ENCODE measurements at places on chromosomes 1 and 21. TPM values are rescaled to one million over a fixed set of nuclear protein-coding genes. Genes with fewer than 3 reads are reported as not detected.

The TACSTD2 gene
- total RNA-seq: not detected

The DPYD gene
- 10.0 TPM for total RNA-seq

The GREM2 gene
- 0.75 TPM for total RNA-seq

The AMPD1 gene
- 65.4 TPM for total RNA-seq

DNA sequence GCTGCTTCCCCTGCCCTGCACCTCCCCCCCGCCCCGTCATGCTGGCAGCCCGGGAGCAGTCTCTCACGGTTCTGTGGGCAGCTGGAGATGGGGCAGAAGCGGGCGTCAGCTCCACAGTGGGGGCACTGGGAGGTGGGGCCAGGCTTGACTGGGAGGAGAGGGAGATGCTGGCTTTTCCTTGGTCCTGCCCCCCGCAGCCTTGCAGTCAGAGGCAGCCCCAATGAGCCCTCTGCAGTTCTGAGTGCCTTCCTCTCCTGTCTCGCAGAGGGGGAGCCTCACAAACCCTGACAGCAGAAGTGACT is 21.7 kb downstream of the ARHGEF10L start:
- H3K27me3 ChIP-seq: no peaks in the 10 kb centered on the region
- H3K4me3 ChIP-seq: no peak overlapping the region
- peak overlapping the region; percentile 85 for H3K27ac ChIP-seq
- no peaks in the 10 kb centered on the region for H3K36me3 ChIP-seq
- DNase-seq: no peak
- peaks cover 49% of the 10 kb centered on the region for H3K4me1 ChIP-seq

- no peaks in the 10 kb centered on the region for H3K36me3 ChIP-seq
- H3K27ac ChIP-seq: no peak overlapping the region
- H3K4me1 ChIP-seq: no peaks in the 10 kb centered on the region
- no peak for DNase-seq
These were observed 106.3 kb downstream of the SETD4 start for GRCh38 chr21:35954066-35954465.

DNA sequence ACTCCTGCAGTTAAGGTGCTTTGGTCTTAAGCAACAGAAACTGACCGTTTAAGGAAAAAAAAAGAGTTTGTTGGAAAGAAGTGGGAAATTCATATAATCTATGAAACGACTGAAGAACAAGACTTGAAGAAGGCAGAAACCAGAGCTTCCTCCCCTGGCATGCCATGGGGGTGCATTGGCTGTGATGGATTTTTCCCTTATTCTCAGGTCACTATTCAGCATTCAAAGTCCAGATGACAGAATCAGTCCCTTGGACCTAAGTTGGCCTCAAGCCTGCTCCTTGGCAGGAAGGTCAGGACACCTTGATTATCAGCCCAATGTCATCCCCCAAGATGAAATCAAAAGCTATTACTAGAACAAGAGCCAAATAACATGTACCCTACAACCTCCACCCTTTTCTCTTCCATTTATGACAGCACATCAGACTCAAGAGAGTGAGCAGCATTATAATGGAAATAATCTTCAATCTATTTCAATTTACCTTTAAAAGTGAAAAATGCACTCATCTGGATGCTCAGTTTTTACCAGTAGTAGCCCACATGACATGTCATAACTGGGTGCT is 15.8 kb upstream of the TMEM9 start:
- no peaks in the 10 kb centered on the region for H3K36me3 ChIP-seq
- no peak for DNase-seq
- H3K4me1 ChIP-seq: peaks cover 34% of the 10 kb centered on the region
- H3K27ac ChIP-seq: peak overlapping the region; percentile 98

DNA sequence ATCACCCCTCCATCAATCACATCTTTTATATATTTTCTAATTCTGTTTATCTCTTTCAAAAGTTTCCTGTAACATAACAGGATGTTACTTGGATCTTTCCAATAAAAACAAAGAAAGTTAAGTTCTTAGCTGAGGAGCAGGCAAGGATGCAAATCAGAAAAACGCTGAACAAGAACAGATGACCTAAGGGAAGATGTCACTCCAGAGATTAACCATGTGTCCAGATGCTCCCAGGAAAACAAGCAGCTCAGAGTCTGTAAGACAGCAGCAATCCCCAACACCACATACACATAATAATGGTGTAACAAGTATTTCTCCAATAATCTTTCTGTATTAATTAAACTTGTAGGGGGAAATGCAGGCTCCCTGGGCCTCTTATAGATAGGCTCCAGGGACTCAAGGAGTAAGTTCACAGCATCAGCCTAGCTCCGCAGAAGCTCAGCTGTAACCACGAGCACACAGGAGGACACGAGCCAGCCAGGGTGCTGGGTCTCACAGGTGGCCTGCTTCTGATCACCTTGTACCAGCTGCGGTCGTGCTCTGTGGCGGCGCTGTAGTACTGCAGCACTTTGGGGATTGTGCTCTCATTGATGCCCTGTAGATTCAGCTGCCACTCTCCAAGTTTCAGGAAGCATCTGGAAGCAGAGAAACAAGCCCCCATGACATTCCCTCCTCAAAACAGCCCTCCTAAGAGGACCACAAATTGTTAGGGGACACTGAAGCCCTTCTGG is 33.1 kb upstream of the EXOSC10 start:
- H3K4me3 ChIP-seq: no peak overlapping the region
- peak overlapping the region; percentile 68 for H3K27ac ChIP-seq
- DNase-seq: no peak
- peaks cover 91% of the 10 kb centered on the region for H3K36me3 ChIP-seq

DNA sequence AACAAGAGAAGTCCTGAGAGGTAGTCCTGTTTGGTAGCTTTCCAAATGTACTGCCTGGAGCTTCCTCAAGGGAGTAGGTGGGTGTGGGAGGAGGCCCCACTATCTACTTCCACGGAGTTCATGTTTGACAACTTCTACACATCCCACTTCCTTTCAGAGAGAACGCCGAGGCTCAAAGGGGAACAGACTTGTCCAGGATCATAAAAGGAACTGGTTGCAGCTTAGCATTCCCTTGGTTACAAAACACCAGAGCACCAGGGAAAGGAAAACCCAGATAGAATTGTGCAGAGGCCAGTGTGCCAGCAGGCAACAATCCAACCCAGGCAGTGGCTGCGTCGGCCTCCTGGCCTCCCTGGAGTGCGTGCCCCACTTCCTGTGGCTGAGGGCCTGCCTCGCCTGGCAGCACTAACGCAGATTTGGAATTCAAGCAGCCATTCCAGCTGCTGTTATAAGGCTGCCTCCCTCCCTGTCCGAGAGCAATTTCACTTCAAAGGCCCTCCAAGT is 4.2 kb upstream of the RAP1GAP start:
- H3K4me3 ChIP-seq: no peak overlapping the region
- H3K27ac ChIP-seq: no peak overlapping the region
- H3K4me1 ChIP-seq: peaks cover 31% of the 10 kb centered on the region
- H3K27me3 ChIP-seq: peaks cover 27% of the 10 kb centered on the region
- DNase-seq: no peak

- H3K36me3 ChIP-seq: no peaks in the 10 kb centered on the region
- no peaks in the 10 kb centered on the region for H3K27me3 ChIP-seq
- H3K27ac ChIP-seq: peak overlapping the region; percentile 100
- peak overlapping the region; percentile 66 for H3K4me3 ChIP-seq
These were observed 28.1 kb downstream of the AHDC1 start for GRCh38 chr1:27575840-27576331.

- no peak for DNase-seq
These were observed 32.4 kb upstream of the MAB21L3 start for GRCh38 chr1:116078699-116079223.

GRCh38 chr21:29704719-29705118 is 235.1 kb downstream of the GRIK1 start:
- H3K27me3 ChIP-seq: no peaks in the 10 kb centered on the region
- no peak for DNase-seq
- H3K4me3 ChIP-seq: no peak overlapping the region

GRCh38 chr1:22236900-22237299 is 94.0 kb upstream of the WNT4 start:
- DNase-seq: no peak
- H3K36me3 ChIP-seq: no peaks in the 10 kb centered on the region
- H3K27me3 ChIP-seq: peaks cover 10% of the 10 kb centered on the region
- H3K4me3 ChIP-seq: no peak overlapping the region
- no peaks in the 10 kb centered on the region for H3K4me1 ChIP-seq

GRCh38 chr1:81666586-81666985 is 134.1 kb upstream of the ADGRL2 start:
- no peak overlapping the region for H3K4me3 ChIP-seq
- H3K27me3 ChIP-seq: no peaks in the 10 kb centered on the region
- no peak overlapping the region for H3K27ac ChIP-seq
- no peaks in the 10 kb centered on the region for H3K36me3 ChIP-seq
- H3K4me1 ChIP-seq: no peaks in the 10 kb centered on the region

DNA sequence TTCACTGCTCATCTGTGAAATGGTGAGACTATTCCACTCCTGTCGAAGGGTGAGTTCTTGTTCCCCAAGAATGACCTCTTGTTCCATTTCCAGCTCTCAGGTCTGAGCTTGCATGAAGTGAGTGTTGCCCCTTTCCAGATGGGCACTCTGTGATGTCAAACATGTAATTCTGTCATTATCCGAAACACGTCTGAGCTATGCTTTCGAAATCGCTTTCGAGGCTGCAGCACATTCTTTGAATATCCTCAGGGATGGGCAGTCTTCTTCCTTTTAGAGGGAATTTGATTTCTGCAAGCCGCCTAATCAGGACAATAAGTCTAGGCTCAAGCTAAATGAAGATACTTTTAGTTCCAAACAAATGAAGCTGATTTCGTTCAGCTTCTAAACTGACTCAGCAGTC is 15.1 kb downstream of the NFASC start:
- no peaks in the 10 kb centered on the region for H3K36me3 ChIP-seq
- no peak overlapping the region for H3K27ac ChIP-seq
- H3K4me1 ChIP-seq: peaks cover 3% of the 10 kb centered on the region

- no peak for DNase-seq
- H3K4me3 ChIP-seq: no peak overlapping the region
- H3K36me3 ChIP-seq: no peaks in the 10 kb centered on the region
- H3K4me1 ChIP-seq: peaks cover 5% of the 10 kb centered on the region
- no peak overlapping the region for H3K27ac ChIP-seq
These were observed 38.7 kb downstream of the JUN start for GRCh38 chr1:58745117-58745516.

GRCh38 chr21:14952916-14953315 is 111.9 kb downstream of the NRIP1 start:
- no peaks in the 10 kb centered on the region for H3K36me3 ChIP-seq
- no peak for DNase-seq
- peaks cover 4% of the 10 kb centered on the region for H3K4me1 ChIP-seq
- no peak overlapping the region for H3K4me3 ChIP-seq

DNA sequence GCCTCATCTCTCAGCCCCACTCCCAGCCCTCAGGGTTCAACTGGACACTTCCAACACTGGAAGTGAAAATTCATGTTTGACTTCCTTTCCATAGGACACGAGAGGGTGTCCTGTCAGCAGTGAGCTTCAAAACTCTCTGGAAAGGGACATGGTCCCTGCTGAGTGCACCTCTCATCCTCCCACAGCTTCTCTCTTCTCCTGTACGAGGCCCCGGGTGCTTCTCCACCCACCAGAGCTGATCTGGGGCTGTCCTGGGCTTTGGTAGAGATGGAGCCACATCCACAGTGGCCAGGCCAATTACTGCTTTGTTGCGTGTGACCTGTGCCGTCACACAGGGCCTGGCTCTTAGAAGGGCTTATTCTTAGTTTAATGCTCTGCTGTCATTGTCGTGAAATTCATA is 182.3 kb downstream of the RRAGC start:
- H3K27ac ChIP-seq: no peak overlapping the region
- H3K4me1 ChIP-seq: no peaks in the 10 kb centered on the region
- DNase-seq: no peak
- H3K27me3 ChIP-seq: no peaks in the 10 kb centered on the region
- H3K4me3 ChIP-seq: no peak overlapping the region
- no peaks in the 10 kb centered on the region for H3K36me3 ChIP-seq

DNA sequence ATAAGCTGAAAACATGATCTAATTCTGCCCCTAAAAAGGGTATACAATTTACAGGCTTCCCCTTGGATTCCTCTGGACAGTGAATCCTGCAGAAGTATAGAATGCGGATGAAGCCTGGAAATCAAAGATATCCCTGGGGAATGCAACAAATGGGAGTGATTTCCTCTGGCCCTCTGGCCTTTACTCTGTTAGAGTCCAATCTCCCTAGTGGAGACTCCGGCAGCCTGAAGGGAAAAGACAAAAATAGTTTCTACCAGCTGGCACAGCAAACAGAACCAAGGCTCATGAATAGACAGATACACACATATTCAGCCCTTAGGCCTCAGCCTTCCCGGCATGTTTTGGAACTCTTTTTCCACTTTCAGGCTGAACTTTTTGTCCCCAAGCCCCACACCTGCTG is 3.9 kb upstream of the LRRC52 start:
- H3K36me3 ChIP-seq: no peaks in the 10 kb centered on the region
- peak; percentile 40 for DNase-seq
- peaks cover 33% of the 10 kb centered on the region for H3K4me1 ChIP-seq
- no peaks in the 10 kb centered on the region for H3K27me3 ChIP-seq

DNA sequence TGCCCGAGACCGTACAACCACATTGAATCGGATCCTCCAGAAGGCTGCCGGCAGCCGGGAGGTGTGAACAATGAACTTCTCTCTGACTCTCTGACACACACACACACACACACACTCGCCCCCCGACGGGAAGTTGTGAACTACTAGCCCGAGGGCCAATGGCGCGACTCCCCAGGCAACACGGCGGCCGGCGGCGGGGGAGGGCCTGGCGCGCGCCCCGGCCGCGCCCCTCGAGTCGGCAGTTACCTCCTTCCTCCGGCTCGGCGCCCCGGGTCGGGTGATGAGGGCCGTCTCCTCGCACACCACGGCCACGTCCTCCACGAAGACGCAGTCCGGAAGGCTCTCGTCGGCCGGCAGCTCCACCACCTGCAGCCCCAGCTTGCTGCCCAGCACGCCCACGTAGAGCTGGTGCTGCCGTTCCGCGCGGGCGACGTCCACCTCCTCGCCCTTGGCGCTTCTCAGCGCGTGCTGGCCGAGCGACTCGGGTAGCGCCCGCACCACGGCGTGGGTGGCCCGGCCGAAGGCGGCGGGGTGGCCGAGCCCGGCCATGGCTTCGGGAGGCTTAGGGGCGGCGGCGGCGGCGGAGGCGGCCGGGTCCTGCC is 361 bp downstream of the DDAH1 start:
- no peaks in the 10 kb centered on the region for H3K27me3 ChIP-seq
- no peaks in the 10 kb centered on the region for H3K36me3 ChIP-seq
- peak overlapping the region; percentile 69 for H3K27ac ChIP-seq
- DNase-seq: no peak

DNA sequence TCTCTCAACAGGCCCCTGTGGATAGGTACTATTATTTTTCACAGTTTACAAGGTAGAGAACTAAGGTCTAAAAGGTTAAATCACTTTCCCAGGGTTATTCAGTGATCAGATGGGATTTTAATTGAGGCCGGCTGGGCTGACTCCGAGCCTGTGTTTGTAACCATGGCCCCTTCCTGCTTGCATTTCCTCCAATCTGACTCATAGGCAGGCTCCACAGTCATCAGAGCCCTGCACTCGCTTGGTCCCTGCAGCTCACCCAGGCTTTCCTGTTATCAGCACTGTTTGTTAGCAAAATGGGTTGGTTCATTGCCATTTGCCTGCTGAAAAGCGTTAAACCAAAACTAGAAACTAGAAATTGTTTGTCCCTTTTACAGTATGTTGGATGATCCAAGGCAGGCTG is 41.4 kb upstream of the LMX1A start:
- H3K4me1 ChIP-seq: peaks cover 6% of the 10 kb centered on the region
- no peak overlapping the region for H3K4me3 ChIP-seq
- no peaks in the 10 kb centered on the region for H3K27me3 ChIP-seq
- DNase-seq: no peak
- no peaks in the 10 kb centered on the region for H3K36me3 ChIP-seq
